Mammary epithelial cell (primary cell): ENCODE measurements at places on chromosomes 5 and 9.
A peak's percentile ranks its signal among the peaks of the same experiment; 100 is the strongest.

- DNase-seq: no peak
These were observed 56.8 kb downstream of the GLIS3 start for GRCh38 chr9:4243113-4243512.

DNA sequence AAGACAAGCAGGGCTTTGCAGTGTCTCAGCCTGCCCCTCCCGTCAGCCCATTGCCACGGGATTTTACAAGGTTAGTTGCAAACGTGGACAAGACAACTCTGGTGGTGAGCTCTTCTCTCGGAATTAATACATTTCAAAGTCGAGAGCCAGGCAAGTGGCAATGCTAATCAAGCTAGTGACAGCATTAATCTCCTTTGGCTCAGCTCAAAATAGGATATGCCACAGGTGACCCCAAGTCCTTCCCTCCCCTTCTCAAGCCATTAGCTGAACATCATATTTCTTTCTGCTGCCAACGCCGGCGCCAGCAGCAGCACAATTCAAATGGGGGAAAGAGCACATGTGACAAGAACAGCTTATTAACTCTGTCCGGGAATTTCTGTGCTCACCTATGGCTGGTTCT lies 190.1 kb downstream of the ATPSCKMT start:
- no peak for DNase-seq

DNA sequence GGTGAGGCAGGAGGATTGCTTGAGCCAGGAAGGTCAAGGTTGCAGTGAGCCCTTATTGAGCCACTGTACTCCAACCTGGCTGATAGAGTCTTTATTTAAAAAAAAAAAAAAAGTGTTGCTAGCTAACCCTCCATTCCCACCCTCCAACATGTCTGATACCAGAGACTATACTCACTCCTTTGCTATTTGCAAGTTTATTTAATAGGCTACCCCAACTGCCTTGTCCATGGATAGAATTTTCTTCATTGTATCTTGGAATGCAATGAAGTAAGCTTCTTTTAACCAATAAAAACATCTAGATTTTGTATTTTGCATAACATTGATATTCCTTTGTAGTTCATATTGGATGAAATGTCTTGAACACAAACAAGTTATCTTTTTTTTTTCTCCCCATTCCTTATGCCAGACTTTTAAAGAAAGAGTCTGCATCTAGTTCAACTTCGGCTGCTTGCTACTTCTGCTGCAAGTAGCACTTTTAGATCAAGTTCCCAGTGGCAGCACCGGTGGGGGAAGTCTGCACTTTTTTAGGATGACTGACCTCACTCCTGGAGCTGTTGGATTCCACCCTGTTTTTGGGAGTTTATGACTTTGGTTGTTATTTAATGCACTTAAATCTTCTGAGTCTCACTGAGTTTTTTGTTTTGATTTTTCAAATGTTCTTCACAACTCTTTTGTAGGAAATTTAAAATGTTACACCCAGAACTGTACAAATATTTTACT lies 112.5 kb downstream of the UHRF2 start:
- no peak for DNase-seq

- DNase-seq: no peak
These were observed 177.0 kb upstream of the PTGER4 start for GRCh38 chr5:40502736-40503135.

- no peak for DNase-seq
These were observed 96.1 kb downstream of the CYFIP2 start for GRCh38 chr5:157362012-157362411.

- DNase-seq: peak; percentile 87
These were observed 77.0 kb downstream of the ZCCHC7 start for GRCh38 chr9:37197158-37198038.
